ENCODE measurements at places on chromosomes 16 and 17.

GRCh38 chr16:87918866-87919680 is 17.3 kb downstream of the CA5A start:
- no peak for DNase-seq

DNA sequence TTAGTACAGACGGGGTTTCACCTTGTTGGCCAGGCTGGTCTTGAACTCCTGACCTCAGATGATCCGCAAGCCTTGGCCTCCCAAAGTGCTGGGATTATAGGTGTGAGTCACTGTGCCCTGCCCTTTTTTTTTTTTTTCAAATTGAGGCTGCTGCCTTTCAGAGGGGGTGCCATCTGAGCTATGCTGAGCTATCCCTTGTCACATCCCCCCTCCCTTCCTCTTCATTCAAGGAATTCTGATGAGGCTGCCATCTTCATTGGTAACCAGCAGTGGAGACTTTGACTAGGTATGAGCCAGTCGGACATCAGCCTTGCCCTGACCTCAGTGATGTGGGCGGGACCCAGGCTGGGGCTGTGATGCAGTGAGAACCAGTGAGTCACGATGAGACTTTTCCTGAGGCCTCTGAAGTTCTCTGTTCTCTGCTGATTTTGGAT is 24.4 kb upstream of the GPT2 start:
- DNase-seq: peak; percentile 45

- DNase-seq: no peak
Measured at GRCh38 chr17:37711113-37711512, 33.7 kb downstream of the HNF1B start.

DNA sequence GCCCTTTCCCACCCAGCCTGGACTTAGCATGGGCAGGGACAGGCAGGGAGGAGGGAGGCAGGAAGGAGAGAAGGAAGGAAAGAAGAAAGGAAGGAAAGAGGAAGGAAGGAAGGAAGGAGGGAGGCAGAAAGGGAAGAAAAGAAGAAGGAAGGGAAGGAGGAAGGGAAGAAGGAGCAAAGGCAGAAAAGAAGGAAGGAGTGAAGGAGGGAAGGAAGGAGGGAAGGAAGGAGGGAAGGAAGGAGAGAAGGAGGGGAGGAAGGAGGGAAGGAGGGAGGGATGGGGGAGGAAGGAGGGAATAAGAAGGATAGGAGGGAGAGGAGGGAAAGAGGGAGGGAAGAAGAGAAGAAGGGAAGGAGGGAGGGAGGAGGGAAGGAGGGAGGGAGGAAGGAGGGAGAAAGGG is 110.4 kb downstream of the SALL1 start:
- no peak for DNase-seq

DNA sequence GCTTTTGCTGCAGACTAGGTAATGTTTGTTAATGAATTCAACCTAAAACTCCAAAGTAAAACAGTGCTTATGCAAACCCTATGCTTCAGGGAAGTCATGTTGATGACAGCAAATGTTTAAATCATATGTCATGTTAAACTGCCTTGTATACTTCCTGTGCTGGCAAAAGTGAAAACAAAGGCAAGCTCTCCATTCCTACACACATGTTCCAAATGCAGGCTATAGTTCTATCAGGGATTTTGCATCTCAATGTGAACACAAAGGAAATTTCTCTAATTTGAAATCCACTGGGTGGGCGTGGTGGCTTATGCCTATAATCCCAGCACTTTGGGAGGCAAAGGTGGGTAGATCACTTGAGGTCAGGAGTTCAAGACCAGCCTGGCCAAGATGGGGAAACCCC is 19.3 kb downstream of the UNK start:
- no peak for DNase-seq

GRCh38 chr17:15260376-15261257 is 4.5 kb downstream of the PMP22 start:
- peak; percentile 85 for DNase-seq

DNA sequence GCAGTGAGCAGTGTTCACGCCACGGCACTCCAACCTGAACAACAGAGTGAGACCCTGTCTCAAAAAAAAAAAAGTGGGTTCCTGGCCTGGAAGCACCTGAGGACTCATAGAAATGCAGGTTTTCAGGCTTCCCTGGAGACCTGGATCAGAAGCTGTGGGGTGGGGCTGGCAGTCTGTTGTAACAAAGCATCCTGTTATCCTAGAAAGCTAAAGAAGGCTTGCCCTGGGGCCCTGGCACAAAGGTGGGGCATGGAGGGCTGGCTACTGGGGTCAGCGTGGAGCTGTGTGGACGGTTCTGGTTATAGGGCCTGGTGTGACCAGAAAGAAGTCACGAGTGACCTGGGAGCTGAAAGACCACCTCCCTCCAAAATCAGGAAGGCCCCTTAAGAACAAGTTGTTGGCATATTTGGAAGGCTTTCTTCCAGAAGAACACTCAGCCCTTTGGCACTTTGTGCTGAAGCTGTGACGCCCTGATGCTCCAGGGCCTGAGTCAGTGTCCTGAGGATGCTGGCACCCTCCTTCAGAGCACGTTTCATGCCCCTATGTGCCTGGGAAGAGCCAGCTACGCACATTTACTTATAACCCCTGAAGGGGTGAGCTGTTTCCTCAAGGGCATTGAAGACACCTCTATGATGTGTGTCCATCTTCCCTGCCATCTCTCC is 6.2 kb downstream of the CRISPLD2 start:
- DNase-seq: no peak

GRCh38 chr16:51538707-51539498 is 387.8 kb upstream of the SALL1 start:
- DNase-seq: peak; percentile 53

DNA sequence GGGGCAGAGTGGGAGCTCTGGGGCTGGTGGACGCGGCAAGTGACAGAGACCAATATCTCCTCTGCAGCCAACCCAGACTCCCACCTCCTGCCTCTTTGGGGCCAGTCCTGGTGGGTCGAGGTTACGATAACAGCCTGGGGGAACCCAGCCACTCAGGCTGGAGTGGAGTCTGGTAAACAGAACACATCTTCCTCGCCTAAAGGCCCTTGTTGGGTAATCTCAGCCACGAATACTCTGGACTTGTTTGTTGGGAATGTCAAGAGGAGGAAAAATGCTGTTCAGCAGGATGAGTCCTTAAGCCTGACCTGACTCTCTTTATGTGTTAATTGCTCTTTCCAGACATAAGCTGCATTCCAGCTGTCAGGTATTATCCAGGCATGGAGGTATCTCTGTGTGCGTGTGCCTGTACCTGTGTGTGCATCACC is 8.0 kb upstream of the SPNS2 start:
- DNase-seq: no peak

DNA sequence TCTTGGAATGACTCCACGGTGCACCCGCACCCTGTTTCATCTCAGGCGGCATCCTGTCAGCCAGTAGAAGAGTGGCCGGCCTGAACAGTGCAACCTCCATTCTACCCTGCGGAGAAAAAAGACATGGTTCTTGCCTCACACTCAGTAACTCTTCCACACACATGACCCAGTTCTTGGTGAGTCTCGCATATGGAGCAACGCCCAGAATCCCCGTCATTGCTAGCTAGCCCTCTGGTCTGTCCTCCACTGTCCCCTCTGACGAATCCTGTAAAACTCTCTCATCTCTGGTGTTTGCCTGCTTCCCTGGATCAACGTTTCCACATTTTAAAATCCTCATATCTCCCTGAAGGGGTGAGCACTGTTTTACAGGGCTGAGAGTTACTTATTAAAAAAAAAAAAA is 4.2 kb upstream of the RDM1 start:
- peak; percentile 2 for DNase-seq

DNA sequence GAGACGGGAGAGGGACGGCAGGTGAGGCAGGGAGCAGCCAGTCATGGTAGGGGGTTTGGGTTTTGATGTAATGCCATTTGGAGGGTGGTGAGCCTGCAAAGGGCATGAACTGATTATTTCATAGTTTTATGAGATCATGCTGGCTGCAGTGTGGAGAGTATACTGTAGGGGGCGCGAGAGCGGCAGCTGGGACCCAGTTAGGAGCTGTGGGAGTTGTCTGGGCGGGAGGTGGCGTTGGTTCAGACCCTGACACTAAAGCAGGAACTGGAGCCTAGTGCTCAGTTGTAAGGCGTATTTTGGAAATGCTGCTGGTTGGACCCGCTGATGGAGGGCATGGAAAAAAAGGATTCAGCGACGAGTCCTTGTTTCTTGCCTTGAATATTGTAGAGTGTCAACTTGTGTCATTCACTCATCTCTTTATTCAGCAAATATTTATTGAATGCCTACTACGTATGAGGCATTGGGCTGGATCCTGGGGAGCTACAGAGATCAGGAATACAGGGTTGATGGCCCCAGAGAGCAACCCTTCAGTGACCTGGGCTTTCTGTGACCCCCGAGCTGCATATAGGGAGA is 23.7 kb upstream of the KDM8 start:
- DNase-seq: no peak

- DNase-seq: no peak
Measured at GRCh38 chr17:73614256-73614655, 30.0 kb downstream of the SDK2 start.

DNA sequence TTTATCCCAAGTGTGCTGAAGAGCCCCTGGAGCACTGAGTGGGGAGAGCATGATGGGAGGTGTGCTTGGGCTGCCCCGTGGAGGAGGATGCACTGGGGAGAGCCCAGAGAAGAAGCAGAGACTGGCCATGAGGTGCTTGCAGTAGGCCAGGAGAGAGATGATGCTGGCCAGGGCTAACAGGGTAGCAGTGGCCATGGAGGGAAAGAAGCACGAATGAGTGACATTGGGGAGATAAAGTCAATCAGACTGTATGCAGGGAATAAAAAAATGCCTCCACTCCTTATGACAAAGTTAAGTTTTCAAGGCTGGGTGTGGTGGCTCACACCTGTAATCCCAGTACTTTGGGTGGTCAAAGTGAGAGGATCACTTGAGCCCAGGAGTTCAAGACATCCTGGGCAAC is 5.4 kb upstream of the TMEM220 start:
- no peak for DNase-seq

- DNase-seq: no peak
Measured at GRCh38 chr17:66949501-66949900, 15.0 kb upstream of the CACNG4 start.

- no peak for DNase-seq
Measured at GRCh38 chr17:10001306-10001873, 96.3 kb upstream of the RCVRN start.

DNA sequence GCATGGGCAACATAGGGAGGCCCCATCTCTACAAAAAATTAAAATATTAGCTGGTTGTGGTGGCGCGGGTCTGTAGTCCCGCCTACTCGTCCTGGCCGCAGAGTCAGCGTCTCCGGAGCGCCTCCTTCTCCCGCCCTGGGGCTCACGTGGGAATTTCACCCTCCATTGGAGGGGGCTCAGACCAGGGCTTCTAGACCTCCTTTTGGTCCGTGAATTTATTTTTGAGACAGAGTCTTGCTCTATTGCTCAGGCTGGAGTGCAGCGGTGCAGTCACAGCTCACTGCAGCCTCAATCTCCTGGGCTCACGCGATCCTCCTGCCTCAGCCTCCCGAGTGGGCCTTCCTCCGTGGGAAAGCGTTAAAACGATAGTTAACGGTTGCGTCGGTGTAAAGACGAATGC is 394 bp upstream of the NME4 start:
- no peak for DNase-seq

DNA sequence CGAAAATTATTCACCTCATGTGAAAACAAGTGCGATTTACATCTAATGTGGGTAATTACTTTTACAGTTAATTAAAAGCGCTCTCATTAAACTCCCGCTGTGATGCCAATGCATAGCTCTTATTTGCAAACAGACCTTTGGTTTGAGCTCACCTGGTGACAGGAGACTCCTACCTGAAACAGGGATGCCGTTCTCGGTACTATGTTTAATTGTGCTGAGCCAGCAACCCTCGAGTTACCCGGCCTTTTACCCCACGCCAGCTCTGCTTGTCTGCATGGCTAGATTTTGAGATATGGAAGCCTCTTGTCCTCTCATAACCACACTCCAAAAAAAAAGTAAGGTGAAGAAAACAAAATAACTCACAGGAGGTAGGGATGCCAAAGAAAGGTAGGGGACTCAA is 690.4 kb upstream of the RBFOX1 start:
- no peak for DNase-seq

DNA sequence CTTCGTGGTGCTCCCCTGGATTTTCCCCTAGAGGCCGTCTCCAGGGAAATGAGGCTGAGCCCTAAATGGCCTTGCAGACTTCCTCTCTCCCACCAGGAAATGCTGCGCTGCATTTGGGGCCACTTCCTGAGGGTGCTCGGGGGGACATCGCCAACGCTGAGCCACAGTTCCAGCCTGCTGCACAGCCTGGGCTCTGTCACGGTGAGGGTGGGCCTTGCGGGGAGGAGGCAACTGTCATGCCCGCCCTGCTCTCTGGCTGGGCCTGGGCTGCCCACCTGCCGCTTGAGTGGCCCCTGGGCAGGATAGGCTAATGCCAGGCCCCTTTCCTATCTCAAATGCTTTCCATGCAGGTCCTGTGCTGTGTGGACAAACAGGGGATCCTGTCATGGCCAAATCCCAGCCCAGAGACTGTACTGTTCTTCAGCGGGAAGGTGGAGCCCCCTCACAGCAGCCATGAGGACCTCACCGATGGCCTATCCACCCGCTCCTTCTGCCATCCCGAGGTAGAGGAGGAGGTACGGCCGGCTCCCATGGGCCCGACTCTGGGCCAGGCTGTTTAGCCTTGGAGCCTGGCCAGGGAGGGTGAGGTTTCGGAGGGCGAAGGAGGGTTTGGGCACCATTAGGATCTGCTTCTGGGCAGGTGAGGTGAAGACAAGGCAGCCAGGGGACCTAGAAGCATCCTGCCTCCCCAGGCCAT is 24.2 kb downstream of the CASKIN2 start:
- DNase-seq: no peak

DNA sequence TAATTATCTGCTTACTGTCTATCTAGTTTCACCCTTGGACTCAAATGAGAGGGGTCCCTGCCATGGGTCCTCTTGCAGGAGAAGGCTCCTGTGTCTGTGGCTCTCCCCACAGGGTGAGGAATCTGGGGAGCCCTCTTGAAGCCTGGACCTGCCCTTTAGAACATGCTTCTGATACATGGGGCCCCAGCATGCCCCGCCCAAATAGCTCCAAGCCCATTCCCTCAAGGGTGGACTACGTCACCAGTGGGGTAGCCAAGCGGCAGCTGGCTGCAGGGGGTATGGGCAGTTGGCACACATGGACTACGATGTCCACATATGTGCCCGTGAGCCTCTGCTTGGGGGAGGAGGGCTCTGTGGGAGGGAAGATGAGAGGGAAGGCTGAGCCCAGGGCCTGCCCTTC is 39.3 kb downstream of the ARHGAP27 start:
- no peak for DNase-seq

DNA sequence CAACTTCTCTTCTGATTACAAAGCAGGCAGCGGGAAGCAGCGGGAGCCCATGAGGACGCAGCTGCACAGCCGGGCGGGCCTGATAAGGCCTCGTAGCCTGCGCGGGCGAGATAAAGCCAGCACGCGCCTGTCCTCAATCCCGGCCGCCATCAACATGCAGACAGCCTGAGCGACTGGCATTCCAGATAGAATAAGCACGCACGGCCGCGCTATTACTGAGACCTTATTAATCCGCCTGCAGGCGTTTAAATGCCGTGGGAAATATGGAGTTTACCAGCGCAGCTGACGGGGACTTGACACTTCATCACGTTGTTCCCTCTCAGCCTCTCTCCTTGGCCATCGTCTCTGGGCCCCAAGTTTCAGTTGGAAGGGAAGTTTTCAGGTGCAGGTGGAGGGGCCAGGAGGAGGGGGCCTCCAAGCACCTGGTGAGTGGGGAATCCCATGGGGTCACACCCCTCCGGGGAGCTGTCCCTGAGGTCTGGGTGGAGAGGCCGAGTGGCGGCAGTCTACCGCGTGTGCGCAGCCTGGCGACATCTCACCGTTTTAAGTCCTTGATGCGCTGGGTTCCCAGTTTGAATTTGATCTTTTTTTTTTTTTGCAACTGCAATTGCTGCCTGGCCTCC is 27.3 kb upstream of the CBFA2T3 start:
- no peak for DNase-seq

All from T1000 (cell line).